ENCODE measurements at places on chromosomes 3 and 15.

DNA sequence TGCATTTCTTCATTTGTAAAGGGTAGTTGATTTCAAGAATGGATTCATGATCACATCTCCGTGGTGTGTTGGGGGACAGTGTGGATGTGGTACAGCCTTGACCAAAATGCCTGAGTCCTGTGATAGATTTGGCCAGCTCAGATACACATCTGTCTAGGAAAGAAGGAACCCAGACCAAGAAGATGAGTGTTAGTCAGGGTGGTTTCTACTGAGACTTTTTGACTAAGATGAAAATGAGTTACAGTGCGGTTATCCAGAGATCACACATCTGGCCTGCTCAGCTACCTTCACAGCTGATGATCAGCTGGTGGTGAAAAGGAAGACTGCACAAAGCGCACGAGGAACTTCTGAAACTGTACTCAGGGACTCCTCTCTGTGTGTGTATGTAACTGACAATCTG is 68.0 kb downstream of the FNDC3B start:
- no peak overlapping the region for H3K4me3 ChIP-seq
- H3K27me3 ChIP-seq: no peaks in the 10 kb centered on the region
- peaks cover 74% of the 10 kb centered on the region for H3K4me1 ChIP-seq

DNA sequence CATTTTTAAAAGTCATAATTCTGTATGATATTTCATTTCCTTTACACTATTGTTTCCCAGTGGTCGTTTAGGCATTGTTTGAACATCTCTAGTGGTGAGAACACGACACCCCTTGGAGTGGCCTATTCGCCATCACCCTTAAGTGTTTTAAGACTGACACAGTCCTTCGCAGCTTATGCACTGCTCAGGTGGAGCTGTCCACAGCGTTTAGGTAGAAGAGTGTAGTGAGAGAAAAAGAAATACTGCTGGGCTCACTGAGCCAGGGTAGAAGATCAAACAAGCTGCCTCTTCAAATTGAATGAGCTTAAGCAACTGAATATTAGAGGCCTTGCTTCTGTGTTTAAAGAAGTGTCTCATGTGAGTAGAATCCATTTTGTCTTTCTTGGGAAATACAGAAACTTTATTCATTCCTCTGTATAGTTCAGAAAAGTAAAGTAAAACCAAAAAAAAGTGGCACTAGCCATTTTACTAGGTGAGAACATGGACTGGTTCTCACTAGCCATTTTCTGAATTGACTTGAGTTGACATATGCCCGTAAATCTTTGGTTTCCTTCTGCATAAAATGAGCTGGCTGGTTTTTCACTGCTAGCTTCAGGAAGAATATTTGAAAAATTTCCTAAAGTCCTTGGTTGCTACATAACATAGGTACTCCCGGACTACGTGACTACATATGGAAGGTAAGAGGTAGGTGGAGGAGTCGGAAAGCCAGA is 155.9 kb downstream of the P3H2 start:
- no peak overlapping the region for H3K27ac ChIP-seq
- no peaks in the 10 kb centered on the region for H3K27me3 ChIP-seq
- no peak for DNase-seq
- no peaks in the 10 kb centered on the region for H3K4me1 ChIP-seq
- no peaks in the 10 kb centered on the region for H3K36me3 ChIP-seq

DNA sequence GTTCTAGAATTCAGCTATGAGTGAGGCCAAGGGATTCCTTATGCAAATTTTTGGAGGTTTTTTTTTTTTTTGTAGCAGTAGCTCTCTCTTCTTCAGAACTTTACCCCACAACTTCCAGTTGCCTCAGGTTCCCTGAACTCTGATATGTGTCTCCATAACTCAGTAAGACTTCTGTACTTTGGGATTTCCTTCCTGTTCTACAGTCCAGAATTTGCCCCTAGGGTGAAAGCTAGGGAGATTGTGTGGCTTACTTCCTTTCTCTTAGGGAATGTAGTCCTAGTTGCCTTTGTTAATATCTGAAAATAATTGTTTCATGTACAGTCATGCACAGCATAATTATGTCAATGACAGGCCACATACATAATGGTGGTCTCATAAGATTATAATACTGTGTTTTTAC is 30.8 kb downstream of the LRRC28 start:
- no peaks in the 10 kb centered on the region for H3K27me3 ChIP-seq
- no peak for DNase-seq
- no peak overlapping the region for H3K27ac ChIP-seq
- H3K36me3 ChIP-seq: no peaks in the 10 kb centered on the region
- H3K4me3 ChIP-seq: no peak overlapping the region

- no peaks in the 10 kb centered on the region for H3K4me1 ChIP-seq
- no peak for DNase-seq
- H3K27me3 ChIP-seq: no peaks in the 10 kb centered on the region
- no peak overlapping the region for H3K27ac ChIP-seq
Observed at GRCh38 chr3:20809356-20809755, 623.4 kb upstream of the SGO1 start.

DNA sequence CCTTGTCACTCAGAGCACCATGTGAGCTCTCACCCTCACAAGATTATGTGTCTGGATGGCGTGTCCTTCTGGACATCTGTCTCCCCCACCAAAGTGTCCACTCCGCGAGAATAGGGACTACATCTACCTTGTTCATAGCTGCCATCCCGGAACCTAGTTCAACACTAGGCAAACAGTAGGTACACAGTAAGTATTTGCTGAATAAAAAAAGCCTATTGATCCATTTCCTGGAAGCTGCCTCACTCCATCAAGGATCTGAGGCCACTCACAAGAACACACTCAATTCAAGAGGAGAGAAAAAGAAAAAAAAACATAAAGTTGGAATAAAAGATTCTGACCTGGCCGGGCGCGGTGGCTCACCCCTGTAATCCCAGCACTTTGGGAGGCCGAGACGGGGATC is 11.2 kb upstream of the ALAS1 start:
- H3K27me3 ChIP-seq: no peaks in the 10 kb centered on the region
- H3K4me3 ChIP-seq: no peak overlapping the region
- H3K27ac ChIP-seq: no peak overlapping the region
- peaks cover 13% of the 10 kb centered on the region for H3K4me1 ChIP-seq
- no peak for DNase-seq

GRCh38 chr15:49857496-49858475 is 236.9 kb downstream of the DTWD1 start:
- no peak overlapping the region for H3K27ac ChIP-seq
- no peaks in the 10 kb centered on the region for H3K4me1 ChIP-seq
- DNase-seq: no peak
- no peaks in the 10 kb centered on the region for H3K27me3 ChIP-seq

GRCh38 chr15:92462424-92463125 is 68.9 kb downstream of the ST8SIA2 start:
- DNase-seq: no peak
- H3K27me3 ChIP-seq: peaks cover 12% of the 10 kb centered on the region
- no peak overlapping the region for H3K4me3 ChIP-seq
- H3K36me3 ChIP-seq: no peaks in the 10 kb centered on the region
- no peaks in the 10 kb centered on the region for H3K4me1 ChIP-seq
- H3K27ac ChIP-seq: no peak overlapping the region

GRCh38 chr3:128067489-128067888 is 15.3 kb downstream of the SEC61A1 start:
- no peaks in the 10 kb centered on the region for H3K27me3 ChIP-seq
- H3K36me3 ChIP-seq: peaks cover 99% of the 10 kb centered on the region
- no peak for DNase-seq
- H3K4me1 ChIP-seq: no peaks in the 10 kb centered on the region
- no peak overlapping the region for H3K4me3 ChIP-seq

- no peaks in the 10 kb centered on the region for H3K36me3 ChIP-seq
- DNase-seq: no peak
- H3K27ac ChIP-seq: no peak overlapping the region
- no peaks in the 10 kb centered on the region for H3K27me3 ChIP-seq
Observed at GRCh38 chr3:124915254-124915653, 19.3 kb downstream of the MUC13 start.

DNA sequence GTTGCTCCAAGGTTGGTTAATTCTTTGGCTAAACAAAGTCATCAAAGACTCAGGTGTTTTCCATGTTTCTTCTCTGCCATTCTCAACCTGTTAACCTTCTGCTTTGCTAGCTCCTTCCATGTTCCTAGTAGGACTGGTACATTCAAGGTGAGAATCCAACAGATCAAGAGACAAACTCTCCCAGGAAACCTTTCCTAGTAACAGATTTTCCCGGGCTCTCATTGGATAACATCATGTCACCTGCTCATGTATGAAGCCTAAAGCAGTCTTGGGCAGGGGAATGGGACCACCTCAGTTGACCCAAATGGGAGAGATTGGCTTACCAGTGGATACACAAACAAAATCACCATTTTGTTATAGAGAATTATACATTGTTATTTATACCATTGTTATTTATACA is 14.9 kb downstream of the SEMA6D start:
- no peaks in the 10 kb centered on the region for H3K4me1 ChIP-seq
- no peak overlapping the region for H3K4me3 ChIP-seq
- H3K27ac ChIP-seq: no peak overlapping the region
- DNase-seq: no peak
- H3K27me3 ChIP-seq: no peaks in the 10 kb centered on the region

DNA sequence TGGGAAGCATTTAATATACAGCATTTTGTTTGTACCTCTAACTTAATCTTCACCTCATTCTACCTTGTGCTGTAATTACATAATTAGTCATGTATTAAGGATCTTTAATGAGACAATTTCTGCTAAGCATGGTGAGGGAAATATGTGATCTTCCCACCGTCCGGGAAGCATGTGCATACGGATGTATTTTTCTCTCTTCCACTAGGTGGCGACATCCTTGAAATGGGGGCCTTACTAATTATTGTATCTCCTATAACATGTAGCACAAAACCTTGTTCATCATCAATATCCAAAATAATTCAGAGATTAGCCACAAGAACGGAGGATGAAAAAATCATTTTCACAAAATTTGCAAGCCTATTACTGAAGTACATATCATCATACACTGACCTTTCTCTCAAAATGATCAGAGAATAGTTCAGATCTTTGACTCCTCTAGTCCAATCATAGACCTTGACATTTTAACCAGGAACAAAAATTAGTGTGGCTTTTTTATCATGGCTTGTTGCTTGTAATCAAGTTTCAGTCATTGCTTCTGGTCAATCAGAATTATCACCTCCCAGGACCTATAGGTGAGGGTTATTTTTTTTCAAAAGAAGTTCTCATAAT is 148.9 kb upstream of the GBE1 start:
- DNase-seq: peak; percentile 32
- H3K27me3 ChIP-seq: no peaks in the 10 kb centered on the region
- H3K27ac ChIP-seq: no peak overlapping the region
- H3K4me1 ChIP-seq: no peaks in the 10 kb centered on the region
- H3K4me3 ChIP-seq: no peak overlapping the region

- peak overlapping the region; percentile 77 for H3K4me3 ChIP-seq
- peaks cover 26% of the 10 kb centered on the region for H3K27me3 ChIP-seq
- peak; percentile 37 for DNase-seq
- peaks cover 41% of the 10 kb centered on the region for H3K36me3 ChIP-seq
Observed at GRCh38 chr15:74541494-74542165, 610 bp downstream of the ARID3B start.

GRCh38 chr15:98155356-98155755 is 194.9 kb downstream of the ARRDC4 start:
- H3K36me3 ChIP-seq: no peaks in the 10 kb centered on the region
- no peak overlapping the region for H3K4me3 ChIP-seq
- H3K27me3 ChIP-seq: peaks cover 20% of the 10 kb centered on the region
- no peaks in the 10 kb centered on the region for H3K4me1 ChIP-seq

GRCh38 chr15:71116366-71116765 is 1.1 kb downstream of the THSD4 start:
- DNase-seq: peak; percentile 25
- H3K4me1 ChIP-seq: peaks cover 37% of the 10 kb centered on the region
- peak overlapping the region; percentile 83 for H3K4me3 ChIP-seq

DNA sequence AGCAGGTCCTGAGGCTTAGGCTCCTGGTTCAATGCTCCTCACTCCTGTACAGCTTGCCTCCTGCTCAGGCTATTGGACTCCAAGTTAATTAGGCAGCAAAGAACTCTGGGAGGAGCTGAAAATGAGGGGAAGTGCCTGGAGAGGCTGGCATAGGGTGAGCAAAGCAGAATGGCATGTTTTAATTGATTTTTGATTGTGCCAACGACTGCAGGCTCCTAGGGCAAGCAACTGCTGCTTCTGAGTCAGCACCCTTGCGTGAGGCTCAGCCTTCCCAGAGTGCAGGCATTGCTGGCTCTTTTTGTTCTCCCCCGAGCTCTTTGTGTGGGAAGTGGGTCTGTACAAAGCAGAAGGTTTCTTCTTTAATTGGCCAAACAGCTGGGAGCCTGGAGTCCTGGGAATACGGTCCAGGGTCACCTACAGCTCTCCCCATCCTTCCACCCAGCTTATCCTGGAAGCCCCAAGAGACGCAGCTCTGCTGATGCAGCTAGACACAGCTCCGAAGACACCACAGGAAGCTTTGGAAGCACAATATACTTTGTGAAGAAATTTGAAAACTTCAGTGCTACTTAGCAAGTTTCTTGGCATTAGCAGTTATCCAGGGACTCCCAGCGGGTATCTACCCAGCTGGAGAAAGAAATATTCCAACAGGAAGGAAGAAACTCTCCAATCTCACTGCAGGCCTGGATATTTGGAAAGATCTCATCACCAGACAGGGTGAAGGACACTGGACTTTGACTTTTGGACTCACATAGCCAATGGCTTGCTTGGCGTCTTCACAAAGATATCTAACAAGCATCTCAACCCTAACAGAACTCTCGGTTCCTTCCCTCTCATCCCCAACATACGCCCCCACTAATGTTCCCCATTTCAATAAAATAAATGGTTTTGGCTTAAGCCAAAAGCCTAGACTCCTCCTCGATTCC is 76.8 kb downstream of the BDH1 start:
- DNase-seq: peak; percentile 76
- H3K4me3 ChIP-seq: peak overlapping the region; percentile 18
- H3K4me1 ChIP-seq: peaks cover 63% of the 10 kb centered on the region
- peak overlapping the region; percentile 70 for H3K27ac ChIP-seq
- no peaks in the 10 kb centered on the region for H3K36me3 ChIP-seq

GRCh38 chr3:47318916-47319315 is 36.2 kb downstream of the KLHL18 start:
- DNase-seq: no peak
- H3K36me3 ChIP-seq: peaks cover 7% of the 10 kb centered on the region
- no peak overlapping the region for H3K27ac ChIP-seq
- no peak overlapping the region for H3K4me3 ChIP-seq

GRCh38 chr3:57093489-57093888 is 33.0 kb downstream of the SPATA12 start:
- H3K36me3 ChIP-seq: no peaks in the 10 kb centered on the region
- H3K27me3 ChIP-seq: no peaks in the 10 kb centered on the region
- no peak overlapping the region for H3K27ac ChIP-seq
- no peak overlapping the region for H3K4me3 ChIP-seq

- H3K4me1 ChIP-seq: peaks cover 36% of the 10 kb centered on the region
- peaks cover 47% of the 10 kb centered on the region for H3K36me3 ChIP-seq
- peak overlapping the region; percentile 84 for H3K4me3 ChIP-seq
- DNase-seq: peak; percentile 78
- peak overlapping the region; percentile 55 for H3K27ac ChIP-seq
Observed at GRCh38 chr3:183253528-183254486, 754 bp downstream of the B3GNT5 start.
